ENCODE measurements at places on chromosomes 2 and 18.

DNA sequence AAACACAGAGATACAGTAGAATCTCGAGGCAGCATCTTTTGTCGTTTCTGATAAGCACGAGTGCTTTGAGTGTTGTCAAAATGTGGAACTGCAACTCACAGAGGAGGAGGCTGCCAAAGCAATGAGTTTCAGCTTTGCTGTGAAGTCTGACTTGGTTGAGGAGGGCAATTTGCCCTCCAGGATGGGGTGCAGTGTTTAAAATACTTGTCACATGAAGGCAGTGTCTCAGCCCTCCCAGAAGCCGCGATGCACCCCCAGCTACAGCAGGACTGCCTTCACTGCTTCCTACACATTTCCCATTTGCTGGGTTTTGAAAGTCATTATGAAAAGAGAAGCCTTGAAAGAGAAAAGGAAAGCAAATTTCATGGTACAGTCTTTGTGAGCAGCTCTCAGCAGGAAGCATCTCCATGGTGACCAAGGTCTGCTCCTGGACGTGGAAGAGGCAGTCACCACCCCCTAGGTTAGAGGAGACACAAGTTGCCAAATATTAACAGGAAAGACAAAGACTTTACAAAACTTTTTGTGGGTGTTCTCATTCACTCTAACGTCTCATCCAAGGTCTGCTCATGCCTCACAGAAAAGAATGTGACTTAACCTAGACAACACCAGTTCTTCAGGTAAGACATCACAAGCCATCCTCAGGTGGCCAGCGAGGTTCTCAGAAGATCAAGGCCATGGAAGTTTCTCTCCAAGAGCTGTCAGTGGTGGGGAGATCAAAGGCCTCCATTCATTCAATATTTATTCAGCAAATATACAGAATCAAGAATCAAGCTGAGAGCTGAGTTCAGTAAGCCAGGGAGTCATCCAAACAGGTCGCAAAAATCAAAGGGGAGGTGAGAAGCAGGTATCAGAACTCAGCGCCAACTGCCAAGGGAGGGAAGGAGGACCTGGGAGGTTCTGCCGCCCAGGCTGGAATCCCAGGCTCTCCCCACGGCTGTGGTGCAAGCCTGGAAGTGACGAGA, 476.0 kb downstream of the EIPR1 start:
- no peak for DNase-seq

DNA sequence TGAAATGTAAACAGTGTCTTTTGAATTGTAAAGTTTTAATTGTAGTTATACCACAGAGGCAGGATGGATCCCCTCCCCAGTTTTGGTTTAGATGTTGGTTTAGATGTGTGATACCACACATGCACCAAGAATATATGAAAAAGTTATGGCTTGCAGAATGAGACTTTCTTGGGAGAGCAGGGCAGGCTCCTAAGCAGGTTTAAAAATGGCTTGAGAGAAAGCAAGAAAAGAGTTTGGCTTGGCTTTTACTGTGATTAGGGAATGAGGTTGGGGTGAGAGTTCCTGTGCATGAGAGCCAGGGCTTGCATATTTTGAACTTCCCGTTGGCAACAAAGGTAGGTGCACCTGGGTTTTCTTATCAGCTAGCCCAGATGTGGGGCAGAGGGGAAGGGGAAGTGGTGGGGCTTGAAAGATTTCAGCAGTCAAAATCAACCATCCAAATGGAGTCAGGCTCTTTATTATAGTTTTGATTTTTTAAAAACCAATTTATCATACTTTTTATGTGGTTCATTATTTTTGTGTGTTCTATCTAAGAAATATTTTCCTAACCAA, 246.9 kb downstream of the MTX2 start:
- DNase-seq, result no peak

DNA sequence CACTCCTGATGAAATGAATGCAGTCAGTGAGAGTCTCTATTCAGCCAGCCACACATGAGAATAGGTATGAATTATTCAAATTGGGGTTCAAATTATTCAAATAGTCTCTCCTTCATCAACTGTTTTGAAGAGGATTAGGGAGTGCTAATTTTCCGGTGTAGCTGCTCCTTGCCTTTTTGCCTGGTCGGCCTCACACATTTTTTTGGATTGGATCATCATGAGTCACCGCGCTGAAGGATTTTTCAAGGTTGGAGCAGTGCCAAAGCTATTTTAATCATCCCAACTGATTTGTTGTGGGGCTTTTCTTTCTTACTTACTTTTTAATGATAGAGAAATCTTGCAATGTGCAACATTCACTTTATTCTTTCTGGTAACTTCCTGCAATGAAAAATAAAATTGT, 2.4 kb upstream of the DTNA start:
- no peak for DNase-seq

DNA sequence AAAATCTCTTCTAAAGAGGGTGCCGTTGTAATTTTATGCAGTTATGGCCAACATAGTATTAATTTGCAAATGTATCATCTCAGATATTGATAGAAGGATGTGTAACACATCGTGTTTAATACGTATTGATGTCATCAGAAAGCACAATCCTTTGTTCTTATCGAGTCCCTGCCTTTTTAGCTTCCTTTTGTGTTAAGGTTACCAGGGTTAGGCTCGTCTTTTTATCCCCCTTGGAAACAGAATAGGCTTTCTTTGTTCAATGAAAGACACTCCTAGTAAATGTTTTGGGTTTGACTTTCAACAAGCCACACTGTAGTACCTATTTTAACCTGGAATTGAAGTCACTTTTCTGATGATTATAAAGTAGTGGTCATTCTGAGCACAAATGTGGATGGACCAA, 136.2 kb downstream of the WDR7 start:
- no peak for DNase-seq

DNA sequence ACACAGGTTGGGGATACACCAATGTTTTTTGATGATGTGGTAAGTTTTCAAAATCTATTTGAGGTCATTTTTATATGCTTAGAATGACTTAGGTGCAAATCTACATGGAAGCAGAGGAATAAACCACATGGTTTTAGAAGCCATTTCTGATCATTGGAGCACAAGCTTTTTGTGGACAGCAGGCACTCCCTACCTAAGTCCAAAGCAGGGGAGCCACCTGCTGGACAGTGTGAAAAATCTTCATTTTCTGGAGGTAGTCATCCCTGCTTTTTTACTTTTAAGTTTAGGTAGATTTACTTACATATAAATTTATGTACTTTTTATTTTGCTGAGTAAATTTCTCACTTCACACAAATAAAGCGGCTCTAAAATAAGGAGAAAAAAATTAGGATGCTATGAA, 323.2 kb downstream of the PLCL1 start:
- DNase-seq, result peak; percentile 49

GRCh38 chr2:231369580-231370428, 25.7 kb upstream of the B3GNT7 start:
- DNase-seq, result no peak

DNA sequence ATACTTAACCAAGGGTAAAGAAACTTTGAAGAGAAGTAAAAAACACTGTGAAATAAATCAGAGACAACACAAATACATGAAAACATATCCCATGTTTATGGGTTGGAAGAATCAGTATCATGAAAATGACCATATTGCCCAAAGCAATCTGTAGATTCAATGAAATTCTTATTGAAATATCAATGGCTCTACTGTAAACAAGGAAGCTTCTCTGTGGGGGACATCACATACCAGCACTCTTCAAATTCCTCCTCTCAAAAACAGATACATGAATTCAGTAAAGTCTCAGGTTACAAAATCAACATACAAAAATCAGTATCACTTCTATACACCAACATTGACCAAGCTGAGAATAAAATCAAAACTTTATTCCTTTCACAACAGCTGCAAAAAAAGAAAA, 63.5 kb upstream of the CNTNAP5 start:
- DNase-seq, result no peak
